H54 (cell line): ENCODE measurements at places on chromosomes 2 and 18.

DNA sequence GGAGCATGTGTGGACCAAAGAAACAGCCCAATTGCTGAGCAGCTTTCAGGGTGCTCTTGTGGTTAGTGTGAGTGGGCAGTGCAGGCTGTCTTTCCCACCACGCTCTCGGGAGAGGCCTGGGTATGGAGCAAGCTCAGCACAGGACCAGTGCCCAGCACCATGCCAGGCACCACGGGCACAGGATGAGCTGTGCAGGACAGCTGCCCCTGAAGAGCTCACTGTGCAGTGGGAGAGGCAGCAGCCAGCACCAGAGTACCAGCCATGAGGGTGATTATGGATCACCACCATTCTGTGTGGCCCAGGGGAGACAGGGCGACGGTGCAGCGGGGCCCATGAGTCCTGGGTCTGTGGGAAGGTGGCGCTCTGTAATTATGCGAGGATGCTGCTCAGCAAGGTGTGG is 29.7 kb upstream of the FAHD2A start:
- DNase-seq, result no peak

GRCh38 chr2:21431078-21431477 is 307.3 kb downstream of the TDRD15 start:
- DNase-seq, result no peak

DNA sequence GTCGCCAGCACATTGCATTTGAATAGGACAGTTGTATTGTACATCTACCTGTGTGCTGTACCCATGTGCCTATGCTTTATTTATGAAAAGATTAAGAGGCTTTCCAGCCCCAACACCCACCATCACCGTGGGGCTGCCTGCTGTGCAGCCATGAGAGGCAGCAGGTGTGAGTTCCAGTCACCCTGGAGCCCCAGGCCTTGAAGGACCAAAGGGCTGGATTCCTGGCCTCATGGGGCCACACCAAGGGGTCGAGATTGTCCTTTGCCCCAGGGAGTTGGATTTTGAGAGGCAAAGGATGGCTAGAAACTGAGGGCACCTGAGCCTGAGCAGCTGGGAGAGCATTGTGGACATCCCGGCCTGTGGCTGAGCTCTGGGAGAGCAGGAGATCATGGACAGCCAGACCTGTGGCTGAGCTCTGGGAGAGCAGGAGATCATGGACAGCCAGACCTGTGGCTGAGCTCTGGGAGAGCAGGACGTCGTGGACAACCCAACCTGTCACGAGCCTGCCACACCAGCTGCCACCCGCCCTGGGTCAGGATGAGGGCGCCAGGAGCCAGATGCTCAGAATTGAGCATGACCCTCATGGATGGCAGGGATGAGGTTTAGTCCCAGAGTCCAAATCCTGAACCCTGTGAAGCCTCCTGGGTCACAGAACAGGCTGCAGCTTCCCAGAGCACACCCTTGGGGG is 182.5 kb upstream of the RAB6C start:
- DNase-seq, result no peak

GRCh38 chr2:44980751-44981713 is 28.2 kb downstream of the SIX2 start:
- no peak for DNase-seq

GRCh38 chr2:77512507-77512906 is 9.7 kb downstream of the LRRTM4 start:
- no peak for DNase-seq

- DNase-seq, result no peak
Measured at GRCh38 chr2:190571686-190572085, 37.2 kb upstream of the NEMP2 start.

- DNase-seq, result no peak
Measured at GRCh38 chr2:97747716-97748115, 34.3 kb downstream of the ZAP70 start.

GRCh38 chr2:44931198-44931780 is 10.2 kb upstream of the SIX3 start:
- no peak for DNase-seq
